ENCODE measurements at places on chromosomes 3 and 15. TPM values are rescaled to one million over a fixed set of nuclear protein-coding genes. Genes with fewer than 3 reads are reported as not detected.

GRCh38 chr3:47704237-47704612 lies 77.5 kb downstream of the SMARCC1 start:
- H3K4me3 ChIP-seq, result no peak overlapping the region
- H3K27ac ChIP-seq, result no peak overlapping the region
- no peaks in the 10 kb centered on the region for H3K27me3 ChIP-seq
- no peaks in the 10 kb centered on the region for H3K4me1 ChIP-seq
- H3K36me3 ChIP-seq, result peaks cover 25% of the 10 kb centered on the region
- no peak for DNase-seq

Gene HOMER2
- total RNA-seq, result 35.9 TPM

Gene FSIP1
- 1.4 TPM for total RNA-seq

Gene NEO1
- total RNA-seq, result 7.5 TPM

- no peaks in the 10 kb centered on the region for H3K27me3 ChIP-seq
- no peak overlapping the region for H3K27ac ChIP-seq
- no peak overlapping the region for H3K4me3 ChIP-seq
- DNase-seq, result no peak
- no peaks in the 10 kb centered on the region for H3K4me1 ChIP-seq
These were observed 25.4 kb downstream of the ZNF609 start for GRCh38 chr15:64485796-64486195.

- H3K4me3 ChIP-seq, result no peak overlapping the region
- no peak for DNase-seq
- no peaks in the 10 kb centered on the region for H3K4me1 ChIP-seq
These were observed 88.9 kb downstream of the TLE3 start for GRCh38 chr15:70008697-70009290.

DNA sequence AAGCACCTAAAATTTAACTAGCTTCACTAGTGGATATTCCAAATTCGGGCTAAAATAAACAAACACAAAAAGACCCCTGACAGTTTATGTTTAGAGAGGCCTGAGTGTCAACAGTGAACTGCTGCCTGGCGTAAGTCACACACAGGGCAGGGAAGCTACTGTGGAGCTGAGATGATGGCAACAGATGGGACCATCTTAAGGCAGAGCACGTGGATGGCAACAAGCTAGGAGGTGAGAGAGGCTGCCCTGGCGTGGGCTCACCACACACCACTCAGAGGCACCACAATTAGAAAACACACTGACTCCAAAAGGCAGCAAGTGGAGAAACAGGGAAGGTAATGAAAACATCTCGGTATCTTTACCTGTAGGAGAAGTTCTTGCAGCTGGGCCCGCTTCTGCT lies 93.3 kb downstream of the ATP1B3 start:
- no peaks in the 10 kb centered on the region for H3K36me3 ChIP-seq
- no peak for DNase-seq
- no peak overlapping the region for H3K4me3 ChIP-seq
- no peaks in the 10 kb centered on the region for H3K27me3 ChIP-seq
- no peaks in the 10 kb centered on the region for H3K4me1 ChIP-seq
